ENCODE measurements at places on chromosomes 4 and X.

- no peak for DNase-seq
Observed at GRCh38 chrX:47664737-47665136, 5.8 kb upstream of the UXT start.

GRCh38 chr4:106329041-106329618 is 12.8 kb downstream of the AIMP1 start:
- peak; percentile 50 for DNase-seq

- DNase-seq = peak; percentile 63
Observed at GRCh38 chr4:185738038-185738552, 73.9 kb downstream of the SORBS2 start.

- no peak for DNase-seq
Observed at GRCh38 chrX:10754445-10754844, 134.1 kb upstream of the MID1 start.

DNA sequence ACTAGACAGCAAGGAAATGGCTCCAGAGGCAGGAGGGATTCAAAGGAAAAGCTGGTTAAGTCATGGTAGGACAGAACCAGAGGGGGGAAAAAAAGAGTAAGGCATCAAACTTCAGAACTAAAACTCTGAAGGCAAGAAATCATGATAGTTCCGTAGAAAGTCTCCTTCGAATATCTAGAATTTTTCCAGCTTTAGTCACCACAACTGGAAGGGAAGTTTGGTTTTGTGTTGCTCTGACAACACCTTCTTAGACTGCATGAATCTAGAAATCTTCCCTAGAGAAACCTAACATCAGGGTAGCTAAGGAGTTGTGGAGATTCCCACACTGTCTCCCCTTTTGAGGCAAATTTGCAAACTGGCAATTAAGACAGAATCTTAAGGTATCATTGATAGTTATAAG is 33.7 kb downstream of the AMMECR1 start:
- DNase-seq = peak; percentile 87

GRCh38 chr4:180840142-180840541 is 1403.1 kb upstream of the TENM3 start:
- DNase-seq = no peak

GRCh38 chr4:153641532-153641931 is 42.5 kb upstream of the TLR2 start:
- no peak for DNase-seq

GRCh38 chrX:136745215-136746173 is 35.2 kb downstream of the ARHGEF6 start:
- DNase-seq = peak; percentile 59

- DNase-seq = no peak
Observed at GRCh38 chrX:111308039-111308438, 37.8 kb upstream of the CAPN6 start.

DNA sequence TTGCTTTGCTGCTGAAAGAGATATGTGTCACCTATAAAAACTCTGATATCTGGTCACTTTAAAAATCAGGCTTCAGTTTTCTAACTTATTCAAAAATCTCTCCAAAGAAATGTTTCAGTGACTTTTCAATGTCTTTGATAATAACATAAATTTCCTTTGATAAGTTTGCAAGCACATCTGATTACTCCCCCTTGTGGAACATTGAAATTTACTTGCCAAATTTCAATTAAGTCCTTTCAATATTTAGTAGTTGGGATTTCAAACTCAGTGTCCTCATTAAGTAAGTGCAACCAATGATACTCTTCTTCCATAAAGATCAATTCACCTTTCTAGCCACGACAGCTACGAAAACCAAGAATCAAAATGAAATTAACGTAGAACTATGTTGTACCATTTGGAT is 151.3 kb upstream of the FAM47C start:
- no peak for DNase-seq

DNA sequence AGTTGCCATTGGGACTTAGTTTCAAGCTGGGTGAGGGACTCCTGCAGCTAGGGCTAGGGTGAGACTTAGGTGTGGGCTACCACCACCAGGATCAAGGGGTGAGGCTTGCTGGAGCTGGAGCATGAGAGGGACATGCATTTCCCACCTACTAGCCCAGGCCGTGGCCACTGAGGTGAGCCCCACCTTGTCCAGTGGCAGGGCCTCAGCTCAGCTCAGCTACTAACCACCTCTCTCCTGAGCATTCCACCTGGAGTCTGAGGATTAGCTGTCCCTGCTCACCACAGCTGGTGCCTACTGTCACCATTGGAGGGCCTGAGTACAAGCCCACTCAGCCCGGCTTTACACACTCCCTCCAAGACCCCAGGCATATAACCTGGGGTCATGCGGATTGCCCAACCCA is 62.6 kb upstream of the MAGEH1 start:
- no peak for DNase-seq

DNA sequence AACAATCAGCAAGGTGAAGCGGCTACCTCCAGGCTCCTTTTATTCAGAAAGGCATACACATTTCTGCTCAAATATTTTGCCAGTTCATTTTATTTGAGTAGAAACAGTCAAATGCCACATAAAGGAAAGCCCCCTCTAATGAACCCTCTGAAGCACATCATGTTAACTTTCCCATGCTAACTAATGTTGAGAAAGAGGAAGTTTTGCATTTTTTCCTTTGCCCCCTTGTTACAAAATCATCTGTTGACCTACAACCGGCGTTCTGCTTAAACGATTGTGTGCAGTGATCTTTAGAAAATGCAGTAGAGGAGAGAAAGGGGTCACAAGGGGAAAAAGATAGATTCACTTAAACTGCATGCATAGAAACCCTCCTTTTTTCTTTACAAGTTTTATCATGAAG is 25.2 kb upstream of the ATXN3L start:
- no peak for DNase-seq

- DNase-seq = no peak
Observed at GRCh38 chr4:41480896-41481311, 57.1 kb upstream of the LIMCH1 start.

DNA sequence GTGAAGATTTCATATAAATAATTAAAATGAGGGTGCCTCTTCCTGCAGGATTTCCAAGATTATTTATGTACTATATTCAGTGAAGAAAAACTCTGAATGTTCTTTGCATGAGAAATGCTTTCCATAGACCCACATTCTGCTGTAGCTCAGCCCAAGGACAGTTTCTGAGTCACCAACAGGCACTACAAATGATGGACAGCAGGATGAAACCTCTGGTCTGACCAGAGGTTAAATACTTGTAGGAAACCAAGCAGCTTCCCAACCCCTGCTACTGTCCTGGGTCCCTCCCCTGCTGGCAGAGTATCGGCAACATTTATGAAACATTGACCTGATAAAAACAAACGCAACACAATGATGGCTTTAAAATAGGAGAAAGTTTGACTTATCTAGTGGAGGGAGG is 73.1 kb downstream of the CXXC4 start:
- no peak for DNase-seq

DNA sequence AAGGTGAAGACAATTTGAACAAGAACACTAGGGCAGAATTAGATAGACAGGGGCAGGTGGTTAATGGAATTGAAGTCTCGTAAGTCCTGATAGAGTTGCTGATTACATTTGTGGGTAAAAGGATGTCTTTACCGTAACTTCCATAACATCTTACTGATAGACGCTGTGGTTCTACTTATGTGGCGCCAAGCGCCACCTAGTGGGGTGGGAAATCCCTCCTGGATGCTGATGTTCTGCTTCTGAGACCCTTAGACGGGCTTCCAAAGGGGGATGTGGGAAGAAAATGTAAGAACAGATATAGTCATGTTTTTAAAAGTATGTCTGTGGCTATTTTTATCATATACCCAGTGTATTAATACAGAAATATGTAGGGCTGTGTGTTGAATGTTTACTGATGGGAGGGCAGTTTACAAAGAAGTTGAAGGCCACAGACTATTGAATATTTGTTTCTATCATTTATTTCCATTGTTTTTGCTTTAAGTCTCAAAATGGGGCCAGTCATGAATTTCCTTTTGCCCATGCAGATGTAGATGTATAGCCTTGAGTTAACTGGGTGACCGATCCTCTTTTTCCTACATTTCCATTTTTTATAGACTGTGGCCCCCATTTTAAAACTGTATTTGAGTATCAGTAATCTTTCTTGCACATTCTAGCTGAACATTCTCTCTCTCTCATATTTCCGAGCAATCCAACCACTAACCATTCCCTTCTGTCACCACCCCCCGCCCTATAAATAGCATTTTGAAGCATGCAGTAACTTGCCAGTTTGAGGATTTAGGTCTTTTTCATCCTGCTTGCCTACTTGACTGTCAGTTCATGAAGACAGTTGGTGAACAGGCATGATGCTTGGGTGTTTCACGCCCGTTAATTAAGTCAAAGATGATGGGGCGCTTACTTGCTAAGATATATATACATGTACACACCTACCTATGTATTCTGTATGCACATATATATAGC is 12.1 kb upstream of the TLR8 start:
- DNase-seq = no peak

DNA sequence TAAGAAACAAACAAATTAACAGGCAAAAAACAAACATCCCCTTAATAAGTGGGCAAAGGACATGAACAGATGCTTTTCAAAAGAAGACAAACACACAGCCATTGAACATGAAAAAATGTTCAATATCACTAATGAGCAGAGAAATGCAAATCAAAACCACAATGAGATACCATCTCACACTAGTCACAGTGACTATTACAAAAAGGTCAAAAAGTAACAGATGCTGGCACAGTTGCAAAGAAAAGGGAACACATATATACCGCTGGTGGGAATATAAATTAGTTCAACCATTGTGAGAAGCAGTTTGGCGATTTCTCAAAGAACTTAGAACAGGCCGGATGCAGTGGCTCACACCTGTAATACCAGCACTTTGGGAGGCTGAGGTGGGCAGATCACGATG is 146.1 kb upstream of the NEIL3 start:
- DNase-seq = peak; percentile 79

- DNase-seq = no peak
Observed at GRCh38 chr4:167003326-167003725, 231.0 kb downstream of the SPOCK3 start.

DNA sequence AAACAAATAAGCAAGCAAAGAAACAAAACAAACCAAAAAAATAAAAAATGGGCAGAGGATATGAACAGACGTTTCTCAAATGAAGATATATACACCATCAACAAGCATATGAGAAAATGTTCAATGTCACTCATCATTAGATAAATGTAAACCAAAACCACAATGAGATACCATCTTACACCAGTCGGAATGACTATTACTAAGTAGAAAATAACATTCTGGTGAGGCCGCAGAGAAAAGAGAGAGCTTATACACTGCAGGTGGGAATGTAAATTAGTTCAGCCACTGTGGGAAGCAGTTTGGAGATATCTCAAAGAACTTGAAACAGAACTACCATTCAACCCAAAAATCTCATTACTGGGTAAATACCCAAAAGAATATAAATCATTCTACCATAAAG is 321.0 kb upstream of the SLIT2 start:
- DNase-seq = no peak

- DNase-seq = no peak
Observed at GRCh38 chrX:68232206-68232605, 201.1 kb downstream of the OPHN1 start.

GRCh38 chr4:112214390-112215264 is 17.0 kb upstream of the AP1AR start:
- peak; percentile 65 for DNase-seq

DNA sequence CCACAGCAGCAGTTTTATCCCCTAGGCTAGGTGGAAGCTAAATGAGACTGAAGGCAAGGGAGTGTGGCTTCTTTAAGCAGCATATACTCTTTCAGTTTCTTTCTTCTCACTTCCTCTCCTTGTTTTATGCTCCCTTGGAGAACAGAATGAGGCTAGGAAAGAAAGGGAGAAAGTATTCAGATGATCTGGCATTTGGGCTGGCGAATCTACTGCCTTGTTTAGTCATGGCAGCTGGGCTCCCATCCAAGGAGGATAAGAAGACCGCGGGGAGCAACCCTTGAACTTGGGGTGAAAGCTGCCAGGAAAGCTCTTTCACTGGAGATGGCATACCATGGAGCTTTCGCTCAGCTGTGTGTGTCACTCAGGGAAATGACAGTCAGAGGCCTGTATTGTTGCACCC is 72.1 kb downstream of the ARHGEF38 start:
- DNase-seq = peak; percentile 100

DNA sequence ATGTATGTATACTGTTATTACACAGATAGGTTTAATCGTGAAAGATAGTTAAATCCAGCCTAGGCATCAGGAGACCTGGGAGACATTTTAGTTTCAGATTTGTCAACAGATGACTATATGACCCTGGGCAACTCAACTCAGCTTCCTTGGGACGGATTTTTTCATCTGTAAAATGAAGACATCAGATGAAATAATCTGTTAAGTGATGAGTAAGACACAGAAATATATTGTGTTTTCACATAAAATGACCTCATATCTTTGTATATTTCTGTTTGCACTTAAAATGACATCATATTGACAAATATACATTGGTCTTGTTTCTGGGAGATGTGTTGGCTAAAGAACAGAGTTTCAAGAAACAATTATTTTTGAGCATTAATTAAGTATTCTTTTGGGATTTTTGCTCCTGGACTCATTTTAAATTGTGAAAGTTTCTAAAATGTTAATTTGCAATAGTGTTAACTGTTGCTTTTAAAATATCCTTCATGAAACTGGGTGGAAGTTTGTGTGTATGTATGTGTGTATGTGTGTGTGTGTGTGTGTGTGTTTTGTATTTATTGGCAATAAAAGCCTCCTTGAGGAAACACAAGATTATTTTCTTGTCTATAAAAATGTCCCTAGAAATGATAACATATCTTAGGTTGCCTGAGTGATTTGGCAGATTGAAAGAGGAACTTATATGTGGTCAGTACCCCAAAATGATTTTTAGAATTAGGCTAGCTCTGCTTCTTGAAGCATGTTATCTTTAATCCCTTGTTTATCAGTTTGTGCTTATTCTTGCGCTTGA is 29.1 kb upstream of the MMAA start:
- no peak for DNase-seq

- no peak for DNase-seq
Observed at GRCh38 chrX:27860337-27860736, 52.5 kb downstream of the MAGEB10 start.

DNA sequence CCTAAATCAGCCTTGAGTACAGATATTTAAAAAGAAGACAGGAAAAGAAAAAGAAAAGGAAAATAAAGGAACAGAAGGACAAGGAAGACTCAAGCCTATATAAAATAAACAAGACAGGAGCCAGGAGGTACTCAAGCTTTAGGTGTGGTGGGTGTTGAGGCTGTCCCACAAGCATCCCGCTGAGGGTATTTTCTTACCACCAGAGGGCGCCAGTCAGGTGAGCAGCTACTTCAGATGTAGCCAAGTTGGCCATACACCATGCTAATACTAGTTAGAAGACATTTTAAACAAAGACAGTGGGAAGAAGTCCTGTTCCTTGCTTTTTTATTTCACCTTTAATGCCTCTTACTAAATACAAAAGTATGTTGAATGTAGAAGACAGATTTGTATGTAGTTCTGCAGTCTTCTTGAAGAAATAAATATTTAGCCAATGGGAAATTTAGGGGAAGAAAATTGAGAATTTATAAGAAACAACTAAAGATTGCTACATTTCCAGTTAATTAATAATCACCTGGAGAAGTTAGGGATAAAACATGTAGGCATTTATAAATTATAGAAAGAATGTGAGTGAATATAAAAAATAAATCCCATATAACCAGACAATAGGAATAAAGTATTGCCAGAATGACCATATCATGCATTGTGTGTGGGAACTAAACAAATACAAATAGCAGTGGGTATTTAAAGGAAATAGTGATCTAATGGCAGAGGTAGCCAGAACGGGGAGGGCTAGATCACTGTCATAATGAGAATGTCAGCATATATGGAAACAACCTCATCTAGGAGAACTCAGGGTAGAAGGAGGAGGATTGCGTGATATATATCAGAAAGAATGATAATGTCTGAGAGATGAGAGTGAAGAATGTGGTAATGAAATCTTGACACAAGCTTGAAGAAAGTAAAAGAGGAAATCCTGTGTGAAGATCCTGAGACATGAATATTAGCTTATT is 71.0 kb downstream of the MTHFD2L start:
- peak; percentile 77 for DNase-seq

GRCh38 chr4:87278335-87278794 is 44.3 kb downstream of the HSD17B13 start:
- no peak for DNase-seq
